ENCODE measurements at places on chromosomes 5 and 9.

GRCh38 chr9:5718296-5719032, 89.6 kb downstream of the RIC1 start:
- peak; percentile 87 for DNase-seq

GRCh38 chr9:131274674-131275331, 1.5 kb downstream of the FAM78A start:
- DNase-seq, result no peak

DNA sequence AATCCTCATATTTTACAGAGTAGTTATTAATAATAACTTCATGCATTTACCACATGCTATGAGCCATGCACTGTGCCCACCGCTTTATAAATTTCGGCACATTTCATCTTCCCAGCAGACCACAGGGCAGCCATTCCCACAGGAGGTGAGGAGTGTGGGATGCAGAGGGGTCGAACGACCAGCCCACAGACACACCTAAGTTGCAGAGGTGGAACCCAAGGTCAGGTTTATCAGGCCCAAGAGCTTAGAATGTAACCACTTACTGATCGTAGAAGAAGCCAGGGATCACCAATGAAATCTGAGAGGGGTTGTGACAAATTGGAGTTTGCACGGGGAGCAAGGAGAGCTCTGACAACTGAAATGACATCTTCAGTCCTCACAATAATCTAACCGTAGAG, 303.0 kb upstream of the MSX2 start:
- no peak for DNase-seq

- DNase-seq, result no peak
Observed at GRCh38 chr9:69333716-69334115, 8.7 kb downstream of the ENTREP1 start.

GRCh38 chr9:121232251-121232650, 30.6 kb upstream of the RAB14 start:
- DNase-seq, result no peak

- no peak for DNase-seq
Observed at GRCh38 chr9:16405421-16405820, 465.0 kb downstream of the BNC2 start.

DNA sequence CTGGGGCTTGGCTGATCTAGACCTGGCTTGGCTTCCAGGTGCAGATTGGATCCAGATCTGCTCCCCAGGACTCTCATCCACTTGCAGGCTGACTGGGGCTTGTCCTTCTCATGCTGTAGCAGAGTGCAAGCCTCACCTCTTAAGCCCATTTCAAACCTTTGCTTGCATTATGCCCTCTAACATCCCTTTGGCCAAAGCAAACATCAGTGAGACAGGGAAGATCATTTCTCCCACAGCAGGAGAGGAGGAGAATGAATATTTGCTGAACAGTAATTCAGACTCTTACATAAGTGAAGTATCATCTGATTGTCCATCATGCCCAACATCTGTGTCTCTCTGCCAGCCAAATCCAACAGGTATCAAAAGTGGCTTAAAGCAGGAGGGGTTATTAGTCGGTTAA, 194.9 kb downstream of the C9orf152 start:
- DNase-seq, result peak; percentile 22

DNA sequence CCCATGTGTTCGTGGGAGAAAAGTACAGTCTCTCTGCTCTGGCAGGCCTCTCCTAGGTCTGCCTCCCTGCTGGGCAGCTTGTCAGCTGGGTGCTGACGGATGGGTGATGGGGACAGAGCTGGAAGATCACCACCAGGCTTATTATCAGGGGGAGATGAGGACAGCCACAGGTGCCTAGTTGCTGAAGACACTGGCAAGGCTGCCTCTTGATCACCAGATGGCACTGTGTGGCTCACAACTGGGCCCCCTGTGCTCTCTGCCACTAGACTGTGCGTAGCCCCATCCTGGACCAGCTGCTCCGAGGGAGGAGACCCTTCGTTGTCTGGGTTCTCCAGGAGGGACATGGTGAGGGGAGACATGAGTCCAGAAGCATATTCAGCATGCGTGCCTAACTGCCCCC, 73.0 kb downstream of the KIF24 start:
- DNase-seq, result no peak

GRCh38 chr5:55771175-55771655, 33.4 kb downstream of the DDX4 start:
- DNase-seq, result no peak

DNA sequence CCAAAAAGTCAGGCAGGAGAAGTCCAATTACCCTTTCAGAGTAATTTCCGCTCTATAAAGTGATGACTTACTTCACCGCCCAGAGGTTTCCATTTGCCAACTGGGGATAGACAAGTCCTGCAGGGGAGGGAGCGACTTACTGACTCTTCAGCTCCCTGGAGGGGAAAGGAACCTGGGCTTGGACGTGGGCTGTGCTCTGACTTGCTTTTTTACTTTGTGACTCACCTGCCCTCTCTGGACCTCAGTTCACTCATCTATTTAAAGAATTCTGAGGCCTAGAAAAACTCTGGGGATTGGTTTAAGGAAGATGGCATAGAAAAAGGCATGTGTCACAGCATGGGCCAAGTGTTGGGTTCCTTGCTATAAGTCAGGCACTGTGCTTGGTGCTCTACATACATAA, 180.4 kb upstream of the TRIM32 start:
- DNase-seq, result no peak

- no peak for DNase-seq
Observed at GRCh38 chr5:158516521-158516920, 583.2 kb downstream of the EBF1 start.

GRCh38 chr5:94431696-94432095, 186.7 kb downstream of the KIAA0825 start:
- no peak for DNase-seq

DNA sequence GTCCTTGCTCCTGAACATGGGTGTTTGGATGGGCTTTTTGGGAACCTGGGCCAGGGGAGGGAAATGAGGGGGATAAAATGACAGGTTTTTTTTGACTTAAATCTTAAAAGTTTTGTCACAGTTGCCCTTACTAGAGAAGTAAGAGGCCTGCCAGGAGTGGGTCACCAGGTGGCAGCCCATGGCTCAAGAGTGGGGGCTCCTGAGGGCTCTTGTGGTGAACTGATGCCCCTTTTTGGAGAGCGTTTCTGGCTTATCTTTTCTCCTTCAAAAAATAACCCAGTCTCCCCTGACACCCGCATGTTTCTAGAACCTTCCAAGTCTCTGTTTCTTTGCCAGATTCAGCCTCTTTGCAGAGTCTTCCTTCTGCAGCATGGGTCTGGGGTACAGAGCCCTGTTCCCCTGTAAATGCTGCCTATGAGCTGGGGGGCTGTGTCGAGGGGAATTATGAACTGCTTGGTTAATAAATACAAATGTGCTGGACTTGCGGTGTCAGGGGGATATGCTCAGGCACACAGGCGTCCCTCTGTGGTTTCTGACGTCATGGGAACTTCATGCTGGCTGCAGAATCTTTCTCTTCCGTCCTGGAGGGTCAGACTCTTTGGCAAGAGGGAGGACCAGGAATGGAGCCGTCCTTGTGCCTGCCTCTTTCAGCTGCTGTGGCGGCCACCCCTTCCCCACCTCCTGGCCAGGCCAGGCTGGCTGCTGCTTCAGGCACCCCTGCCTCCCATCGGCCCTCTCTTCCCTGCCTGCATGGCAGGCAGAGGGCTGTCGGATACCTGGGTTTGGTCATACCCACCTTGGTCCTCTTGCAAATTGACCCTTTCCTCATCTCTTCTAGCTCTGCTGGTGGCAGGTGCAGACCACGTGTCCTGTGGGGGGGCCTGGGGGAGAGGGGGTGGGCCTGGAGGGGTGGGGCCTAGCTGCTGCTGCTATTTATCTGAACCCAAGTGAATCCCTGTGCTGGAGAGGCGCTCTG, 30.1 kb downstream of the PTPA start:
- no peak for DNase-seq

DNA sequence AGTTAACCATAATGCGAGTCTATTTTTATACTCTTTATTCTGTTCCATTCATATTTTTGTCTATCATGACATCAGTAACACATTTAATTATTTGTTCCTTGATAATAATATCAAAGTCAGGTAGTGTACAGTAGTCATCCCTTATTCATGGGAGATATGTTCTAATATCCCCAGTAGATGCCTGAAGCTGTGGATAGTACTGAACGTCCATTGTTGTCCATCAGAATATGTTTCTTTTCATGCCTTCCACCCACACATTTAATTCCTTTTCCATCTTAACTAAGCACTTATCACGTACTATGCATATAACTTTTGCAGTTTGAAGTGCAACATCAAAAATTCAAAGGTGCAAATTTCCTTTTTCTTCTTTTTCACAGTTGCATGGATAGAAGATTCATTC, 53.6 kb downstream of the FER start:
- no peak for DNase-seq

GRCh38 chr9:20396509-20396908, 225.8 kb downstream of the MLLT3 start:
- DNase-seq, result no peak

DNA sequence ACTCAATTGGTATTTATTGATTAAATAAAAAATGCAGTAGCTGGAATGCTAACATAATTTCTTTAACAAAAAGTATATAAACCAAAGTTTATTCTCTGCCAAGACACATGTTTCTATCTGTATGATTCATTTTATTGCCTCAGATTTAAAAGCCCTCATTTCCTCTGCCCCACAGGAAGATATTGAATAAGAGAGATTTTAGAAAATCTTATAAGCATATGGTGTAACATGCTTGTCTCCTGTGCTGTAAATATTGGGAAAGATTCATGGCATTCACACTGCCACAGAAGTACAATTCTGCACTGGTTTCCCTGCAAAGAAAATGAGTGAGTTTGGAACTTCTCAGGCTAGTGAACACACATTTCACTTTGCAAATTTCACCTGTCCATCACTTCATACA, 134.9 kb upstream of the FBXL7 start:
- DNase-seq, result no peak

DNA sequence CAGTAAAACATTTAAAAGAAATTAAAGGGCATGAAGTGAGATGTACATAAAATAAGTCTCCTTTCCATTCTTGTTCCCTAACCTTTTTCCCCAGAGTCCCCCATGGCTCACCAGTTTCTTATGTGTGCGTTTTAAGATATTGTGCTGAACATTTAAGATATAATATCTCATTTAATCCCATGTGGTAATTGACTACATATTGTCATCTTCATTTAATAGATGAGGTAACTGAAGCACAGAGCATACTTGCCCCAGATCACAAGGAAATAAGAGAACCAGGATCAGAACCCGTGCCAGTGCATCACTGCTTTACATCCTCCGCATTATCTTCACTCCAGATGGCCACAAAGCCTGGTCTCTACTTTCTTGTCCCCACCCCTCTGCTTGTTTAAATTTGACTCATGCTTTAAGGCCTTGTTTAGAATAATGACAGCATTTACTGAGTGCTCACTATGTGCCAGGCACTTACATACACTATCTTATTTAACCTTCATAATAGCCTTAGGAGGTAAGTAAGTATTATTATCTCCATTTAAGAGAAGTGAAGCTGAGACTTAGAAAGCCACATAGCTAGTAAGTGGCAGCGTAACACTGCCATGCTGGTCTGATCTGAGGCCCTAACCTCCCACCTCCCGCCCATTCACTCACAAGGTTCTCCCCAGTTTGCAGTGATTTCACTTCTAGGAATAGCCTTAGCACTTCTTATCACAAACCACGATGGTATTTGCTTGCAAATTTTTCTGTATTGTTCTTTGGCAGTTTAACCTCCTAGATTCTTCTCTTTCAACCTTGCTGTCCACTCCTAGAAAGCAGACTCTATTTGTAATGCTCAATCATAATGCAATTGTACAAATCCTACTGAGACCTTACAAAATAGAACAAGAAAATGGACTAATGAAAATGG, 78.4 kb upstream of the IL6ST start:
- DNase-seq, result no peak

DNA sequence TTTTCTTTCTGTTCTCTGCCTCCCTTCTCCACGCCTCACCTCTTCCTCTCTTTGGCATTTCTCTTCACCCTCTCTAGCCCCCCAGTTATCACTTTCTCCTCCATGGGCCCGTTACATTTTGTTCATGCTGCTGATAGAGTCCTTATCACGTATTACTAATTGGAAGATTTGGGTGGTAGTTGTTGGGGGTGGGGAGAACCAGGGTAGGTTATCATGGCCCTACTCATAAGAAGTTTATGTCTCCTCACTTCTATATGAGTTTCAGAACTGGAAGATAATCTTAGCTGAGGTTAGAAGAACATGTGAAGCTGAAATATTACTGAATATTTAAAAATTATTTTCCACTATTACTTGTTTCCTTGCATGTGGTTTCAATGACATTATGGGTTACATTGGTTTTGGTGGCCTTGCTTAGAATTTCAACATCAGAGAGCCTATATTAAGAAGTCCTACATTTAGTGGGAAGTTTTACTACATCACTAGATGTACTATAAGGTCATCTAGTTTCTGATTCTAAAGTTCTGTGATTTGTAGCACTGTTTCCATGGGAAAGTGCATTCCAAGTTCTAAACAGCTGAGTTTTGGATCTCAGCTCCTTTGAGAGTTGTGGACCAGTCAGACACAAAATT, 36.8 kb downstream of the PIP5K1B start:
- DNase-seq, result no peak

DNA sequence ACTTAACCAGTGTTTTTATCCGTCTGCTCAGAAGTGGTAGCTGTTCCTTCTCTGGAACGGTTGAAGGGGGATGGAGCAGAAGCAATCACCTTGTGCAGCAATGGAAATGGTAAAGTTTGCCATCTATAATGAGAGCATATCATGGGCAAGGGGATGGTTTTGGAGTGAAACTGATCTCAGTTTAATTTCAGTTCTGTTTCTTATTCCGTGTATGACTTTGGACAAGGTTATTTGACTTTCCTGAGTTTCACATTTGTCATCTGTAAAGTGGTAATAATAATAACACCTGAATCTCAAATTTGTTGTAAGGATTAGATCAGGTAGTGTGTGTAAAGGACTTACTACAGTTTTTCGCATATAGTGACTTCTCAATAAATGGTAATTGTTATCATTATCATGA, 106.1 kb downstream of the PCSK1 start:
- no peak for DNase-seq

All from NCI-H146 (cell line).